SK-N-SH (cell line): ENCODE measurements at places on chromosomes 13 and 19. TPM values are rescaled to one million over a fixed set of nuclear protein-coding genes. Genes with fewer than 3 reads are reported as not detected.

HIF3A gene
- polyA plus RNA-seq = 0.92 and 0.96 TPM in 2 replicates

DNA sequence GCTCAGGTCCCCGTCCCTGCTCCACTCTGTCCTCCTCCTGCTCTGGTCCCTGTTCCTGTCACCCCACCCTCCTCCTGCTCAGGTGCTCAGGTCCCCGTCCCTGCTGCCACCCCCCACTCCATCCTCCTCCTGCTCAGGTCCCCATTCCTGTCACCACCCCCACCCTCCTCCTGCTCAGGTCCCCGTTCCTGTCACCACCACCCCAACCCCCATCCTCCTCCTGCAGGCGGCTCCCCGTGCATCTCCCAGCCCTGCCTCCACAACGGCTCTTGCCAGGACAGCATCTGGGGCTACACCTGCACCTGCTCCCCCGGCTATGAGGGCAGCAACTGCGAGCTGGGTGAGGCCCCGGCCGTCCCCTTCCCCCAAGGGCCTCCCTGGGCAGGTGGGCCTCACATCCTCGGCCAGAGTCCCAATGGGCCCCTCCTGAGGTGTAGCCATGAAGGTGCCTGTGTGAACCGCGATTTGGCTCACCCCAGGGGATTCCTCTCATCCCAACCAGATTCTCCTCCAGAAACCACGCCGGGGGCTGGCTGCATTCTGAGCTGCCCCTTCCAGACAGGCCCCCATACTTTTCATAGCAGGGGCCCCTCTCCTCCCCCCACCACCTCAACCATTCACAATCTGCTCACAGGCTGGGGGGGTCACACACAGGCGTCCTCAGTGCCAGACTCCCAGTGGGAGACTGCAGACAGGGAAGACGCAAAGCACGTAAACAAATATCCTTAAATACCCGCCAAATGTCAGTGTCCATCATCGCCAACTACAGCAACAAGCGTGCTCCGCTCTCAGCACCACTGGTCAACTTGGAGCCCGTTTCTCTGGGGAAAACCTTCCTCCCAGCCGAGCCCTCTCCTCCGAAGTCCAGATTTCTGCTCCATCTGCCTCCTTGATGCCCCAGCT lies 4.6 kb downstream of the PROZ start:
- peaks cover 7% of the 10 kb centered on the region for H3K36me3 ChIP-seq
- no peak overlapping the region for H3K4me3 ChIP-seq
- no peak for DNase-seq
- no peak overlapping the region for H3K27ac ChIP-seq
- H3K27me3 ChIP-seq = no peaks in the 10 kb centered on the region

DNA sequence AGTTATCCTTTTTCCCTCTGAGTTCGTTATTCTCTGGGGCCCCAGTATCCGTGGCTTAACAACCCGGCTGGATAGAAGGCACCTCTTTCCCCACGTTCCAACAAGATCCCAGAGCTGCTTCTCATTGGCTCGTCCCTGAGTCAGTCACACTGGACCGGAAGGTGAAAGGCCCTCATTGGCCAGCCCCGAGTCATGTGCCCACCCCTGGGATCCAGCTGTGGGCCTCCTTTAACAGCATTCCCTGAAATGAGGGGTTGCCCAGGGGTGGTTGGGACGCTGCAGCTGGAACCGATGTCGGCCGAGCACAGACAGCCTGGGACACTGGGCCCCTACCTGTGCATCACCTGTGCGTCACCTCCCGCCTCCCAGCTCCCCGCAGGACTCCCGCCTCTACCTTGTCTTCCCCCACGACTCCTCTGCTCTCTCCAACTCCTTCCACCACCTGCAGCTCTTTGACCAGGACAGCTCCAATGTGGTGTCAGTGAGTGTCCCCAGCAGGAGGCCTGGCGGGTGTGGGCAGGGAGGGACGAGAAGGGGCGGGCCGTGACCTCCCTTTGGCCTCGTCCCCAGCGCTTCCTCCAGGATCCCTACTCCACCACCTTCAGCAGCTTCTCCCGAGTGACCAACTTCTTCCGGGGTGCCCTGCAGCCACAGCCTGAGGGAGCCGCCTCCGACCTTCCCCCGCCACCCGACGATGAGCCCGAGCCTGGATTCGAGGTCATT lies 4.3 kb downstream of the TBC1D17 start:
- DNase-seq = peak; percentile 64
- H3K4me3 ChIP-seq = no peak overlapping the region
- H3K27ac ChIP-seq = no peak overlapping the region
- peaks cover 11% of the 10 kb centered on the region; the same call in 1 of the 2 replicates for H3K4me1 ChIP-seq
- no peaks in the 10 kb centered on the region for H3K27me3 ChIP-seq

DNA sequence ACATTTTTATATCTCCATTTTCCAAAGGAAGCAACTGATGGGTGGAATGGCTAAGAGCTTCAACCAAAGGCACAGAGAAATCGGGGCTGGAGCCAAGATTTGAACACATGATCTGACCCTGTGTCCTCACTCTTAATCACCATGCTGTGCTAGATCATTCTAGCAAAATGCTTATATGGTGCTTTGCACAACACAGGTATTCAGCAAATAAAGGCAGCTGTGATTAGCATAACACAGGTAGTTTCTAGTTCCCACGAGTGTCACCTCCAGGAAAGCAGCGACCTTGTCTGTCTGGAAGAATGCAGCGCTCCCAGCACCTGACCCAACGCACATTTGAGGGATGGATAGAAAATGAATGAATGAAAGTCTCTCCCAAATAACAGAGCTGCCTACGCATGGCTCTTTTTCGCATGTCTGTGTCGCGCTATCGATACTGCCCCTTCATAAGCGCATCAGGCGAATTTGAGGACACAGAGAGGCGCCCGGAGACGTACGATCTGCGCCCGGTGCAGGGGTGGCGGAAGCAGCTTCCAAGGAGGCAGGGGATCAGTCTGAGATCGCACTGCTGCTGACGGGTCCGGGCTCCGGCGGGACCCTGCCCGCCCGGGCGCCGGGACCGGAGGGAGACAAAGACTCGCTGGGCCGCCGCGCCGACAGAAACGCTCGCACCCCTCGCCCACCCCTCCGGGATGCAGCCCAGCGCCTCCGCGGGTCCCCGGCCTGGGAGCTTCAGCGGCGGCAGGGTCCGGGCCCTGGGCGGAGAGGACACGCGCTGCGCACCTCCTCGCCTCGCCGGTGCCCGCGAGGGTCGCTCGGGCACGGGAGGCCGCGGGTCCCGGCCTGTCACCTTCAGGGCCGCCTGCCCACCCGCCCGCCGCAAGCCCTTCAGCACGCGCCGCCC lies 609 bp downstream of the EPS15L1 start:
- peak overlapping the region; percentile 77 for H3K4me3 ChIP-seq
- H3K36me3 ChIP-seq = no peaks in the 10 kb centered on the region
- H3K4me1 ChIP-seq = peaks cover 17% of the 10 kb centered on the region
- H3K27ac ChIP-seq = peak overlapping the region; percentile 18; the same call in 1 of the 2 replicates
- H3K27me3 ChIP-seq = no peaks in the 10 kb centered on the region
- no peak for DNase-seq

TMEM238 gene
- polyA plus RNA-seq = 0.08 and 0.12 TPM in 2 replicates

DNA sequence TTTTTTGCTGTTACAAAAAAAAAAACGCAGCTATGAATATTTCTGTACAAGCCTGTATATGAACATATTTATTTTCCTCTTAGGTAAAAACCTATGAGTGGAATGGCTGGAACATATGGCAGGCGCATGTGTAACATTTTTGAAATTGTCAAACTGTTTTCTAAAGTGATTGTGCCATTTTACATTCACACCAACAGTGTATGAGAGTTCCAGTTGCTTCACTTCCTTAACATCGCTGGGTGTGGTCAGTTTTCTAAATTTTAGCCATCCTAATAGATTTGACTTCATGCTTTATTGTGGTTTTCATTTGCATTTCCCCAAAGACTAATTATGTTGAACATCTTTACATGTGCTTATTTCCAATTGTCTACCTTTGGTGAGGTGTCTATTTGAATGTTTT lies 306.8 kb downstream of the KCNRG start:
- H3K36me3 ChIP-seq = no peaks in the 10 kb centered on the region
- no peak overlapping the region for H3K27ac ChIP-seq
- DNase-seq = no peak
- H3K4me1 ChIP-seq = no peaks in the 10 kb centered on the region

CBY2 gene
- polyA plus RNA-seq = not detected in 2 replicates

DNA sequence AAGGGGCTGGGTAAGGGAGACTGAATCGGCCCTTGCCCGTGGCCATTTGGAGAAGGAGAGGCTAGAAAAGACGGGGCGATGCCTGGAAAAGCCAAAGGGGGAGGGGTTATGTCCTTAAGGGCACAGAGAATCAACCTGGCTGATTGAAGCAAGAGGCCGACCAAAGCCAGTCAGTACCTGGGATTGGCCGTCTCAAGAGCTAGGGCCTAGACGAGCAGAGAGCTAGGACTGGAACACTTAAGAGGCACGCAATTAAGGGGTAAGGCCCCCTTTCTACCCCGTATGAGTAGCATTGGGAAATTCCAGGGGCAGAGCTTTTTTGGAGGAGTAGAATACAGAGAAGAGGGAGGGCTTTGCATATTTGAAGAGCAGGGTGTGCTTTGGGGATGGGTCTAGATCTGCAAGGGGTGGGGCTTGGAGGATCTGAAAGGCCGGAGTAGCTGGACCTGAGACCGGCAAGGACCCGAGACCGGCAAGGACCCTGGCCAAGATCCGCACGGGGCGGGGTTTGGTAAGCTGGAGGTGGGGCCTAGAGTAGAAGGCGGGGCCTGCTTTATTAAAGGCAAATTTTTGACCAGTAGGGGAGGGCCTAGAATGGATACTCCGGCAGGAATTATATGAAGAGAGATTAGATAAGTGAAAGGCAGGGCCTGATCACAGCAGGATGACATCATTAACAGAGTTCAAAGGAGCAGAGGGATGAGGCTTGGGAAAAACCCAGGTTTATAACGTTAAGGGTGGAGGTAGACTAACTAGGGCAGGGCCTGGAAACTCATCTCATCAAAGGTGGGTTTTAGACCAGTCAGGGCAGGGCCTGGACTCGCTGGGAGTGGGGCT lies 10.7 kb upstream of the CACNG6 start:
- H3K27ac ChIP-seq = peak overlapping the region; percentile 89
- no peaks in the 10 kb centered on the region for H3K36me3 ChIP-seq
- peak; percentile 62 for DNase-seq
- H3K27me3 ChIP-seq = no peaks in the 10 kb centered on the region

LHFPL6 gene
- 22.2 and 25.7 TPM in 2 replicates for polyA plus RNA-seq

DNA sequence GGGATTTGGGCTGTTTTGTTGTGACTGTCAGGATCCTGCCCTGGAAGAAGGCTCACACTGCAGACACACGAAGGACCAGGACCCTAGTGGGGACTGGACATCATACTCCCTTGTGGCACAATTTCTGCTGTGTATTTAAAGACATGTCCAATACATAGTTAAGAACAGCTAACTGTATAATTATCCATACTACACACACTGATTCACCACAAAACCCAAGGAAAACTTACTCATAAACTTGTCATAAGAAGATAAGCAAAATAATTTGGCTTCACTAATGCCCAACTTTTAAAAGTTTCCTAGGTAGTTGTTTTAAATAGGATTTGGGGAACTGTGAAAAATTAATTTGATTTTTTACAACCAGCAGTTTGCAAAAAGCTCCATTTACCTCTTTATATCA lies 46.1 kb downstream of the LATS2 start:
- H3K4me3 ChIP-seq = no peak overlapping the region
- no peaks in the 10 kb centered on the region for H3K36me3 ChIP-seq
- peaks cover 12% of the 10 kb centered on the region for H3K4me1 ChIP-seq
- no peaks in the 10 kb centered on the region for H3K27me3 ChIP-seq

NRTN gene
- polyA plus RNA-seq = 0.54 and 0.99 TPM in 2 replicates

DNA sequence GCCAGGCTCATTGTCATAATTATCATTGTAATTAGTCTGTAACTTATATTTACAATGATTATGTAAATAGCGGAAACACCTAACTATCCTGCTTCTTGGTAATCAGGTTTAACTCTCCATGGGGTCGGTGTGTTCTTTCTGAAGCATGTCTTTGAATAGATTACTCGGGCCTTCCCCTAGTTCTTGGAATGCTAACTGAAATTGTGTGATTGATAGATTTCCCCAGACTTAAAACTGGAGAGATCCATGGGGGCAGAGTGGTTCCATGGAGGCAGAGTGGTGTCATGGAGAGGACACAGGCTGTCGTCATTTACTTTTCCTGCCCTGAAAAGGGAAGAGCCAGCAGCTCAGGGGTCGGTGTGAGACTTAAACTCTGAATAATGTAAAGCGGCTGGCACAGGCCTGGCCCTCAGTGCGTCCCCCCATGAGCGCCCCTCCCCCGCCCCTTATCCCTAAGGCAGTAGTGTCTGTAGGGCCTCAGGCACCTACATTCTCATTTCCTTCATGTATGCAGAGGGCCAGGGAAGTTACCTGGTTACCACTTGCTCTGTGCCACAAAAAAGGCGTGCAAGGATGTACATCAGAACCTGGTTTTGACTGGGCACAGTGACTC lies 225.1 kb downstream of the TM9SF2 start:
- no peaks in the 10 kb centered on the region for H3K27me3 ChIP-seq
- no peak for DNase-seq
- H3K27ac ChIP-seq = no peak overlapping the region
- H3K36me3 ChIP-seq = no peaks in the 10 kb centered on the region

GRCh38 chr13:88000787-88001186 lies 329.6 kb downstream of the SLITRK5 start:
- H3K36me3 ChIP-seq = no peaks in the 10 kb centered on the region
- H3K27me3 ChIP-seq = no peaks in the 10 kb centered on the region
- no peak for DNase-seq
- H3K4me3 ChIP-seq = no peak overlapping the region
- H3K27ac ChIP-seq = no peak overlapping the region
- no peaks in the 10 kb centered on the region for H3K4me1 ChIP-seq

DNA sequence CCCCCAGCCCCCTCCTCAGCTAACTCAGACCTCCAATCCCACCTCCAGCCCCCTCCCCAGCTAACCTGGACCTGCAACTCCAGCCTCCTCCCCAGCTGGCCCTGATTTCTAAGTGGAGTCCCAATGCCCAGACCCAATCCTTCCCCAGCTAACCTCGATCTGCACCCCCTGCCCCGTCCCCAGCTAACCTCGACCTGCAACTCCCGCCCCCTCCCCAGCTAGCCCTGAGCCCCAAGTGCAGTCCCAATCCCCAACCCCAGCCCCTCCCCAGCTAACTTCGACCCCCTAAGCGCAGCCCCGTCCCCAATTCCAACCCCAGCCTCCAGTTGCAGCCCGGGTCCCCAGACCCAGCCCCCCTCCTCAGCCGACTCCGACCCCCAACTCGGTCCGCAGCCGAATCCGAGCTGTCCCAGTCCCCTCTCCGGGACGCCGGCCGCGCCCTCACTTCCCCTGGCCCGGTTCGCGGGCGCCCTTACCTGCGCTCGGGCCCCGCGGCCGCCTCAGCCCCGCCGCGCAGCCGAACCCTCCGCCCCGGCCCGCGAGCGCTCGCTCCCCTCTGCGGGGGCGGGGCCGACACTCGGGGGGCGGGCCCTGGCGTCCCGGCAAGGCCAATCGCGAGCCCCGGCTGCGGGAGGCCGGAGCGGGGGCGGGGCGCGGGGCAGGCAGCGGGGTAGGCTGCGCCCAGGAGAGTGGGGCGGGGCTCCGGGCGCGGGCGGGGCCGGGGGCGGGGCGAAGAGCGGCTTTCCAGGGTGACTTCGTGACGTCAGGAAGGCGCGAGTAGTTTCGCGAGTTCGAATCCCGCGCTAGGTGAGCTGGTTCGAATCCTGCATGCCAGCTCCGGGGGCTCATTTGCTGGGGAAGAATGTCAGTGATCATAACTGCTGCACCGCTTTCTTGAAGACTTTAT lies at the start of gene GNG7:
GNG7 (minus strand) TSS at position 525 of the 907 bp plus-strand sequence. CDS start 182,006 bp downstream, outside the sequence.
- H3K4me3 ChIP-seq = peak within 1 kb of the TSS; percentile 59
- H3K27me3 ChIP-seq = no peaks in the 10 kb centered on the region; the same call in 1 of the 2 replicates
- H3K4me1 ChIP-seq = peaks cover 5% of the 10 kb centered on the region; the same call in 1 of the 2 replicates
- H3K36me3 ChIP-seq = no peaks in the 10 kb centered on the region

IGFL1 gene
- polyA plus RNA-seq = not detected in 2 replicates

- H3K27me3 ChIP-seq = no peaks in the 10 kb centered on the region
- H3K36me3 ChIP-seq = no peaks in the 10 kb centered on the region
- no peak overlapping the region for H3K27ac ChIP-seq
- no peak overlapping the region for H3K4me3 ChIP-seq
- no peaks in the 10 kb centered on the region; the same call in 1 of the 2 replicates for H3K4me1 ChIP-seq
- DNase-seq = no peak
These were observed 55.4 kb upstream of the RNF113B start for GRCh38 chr13:98232456-98232855.
